ENCODE measurements at places on chromosomes 12 and 14. TPM values are rescaled to one million over a fixed set of nuclear protein-coding genes. Genes with fewer than 3 reads are reported as not detected.

DNA sequence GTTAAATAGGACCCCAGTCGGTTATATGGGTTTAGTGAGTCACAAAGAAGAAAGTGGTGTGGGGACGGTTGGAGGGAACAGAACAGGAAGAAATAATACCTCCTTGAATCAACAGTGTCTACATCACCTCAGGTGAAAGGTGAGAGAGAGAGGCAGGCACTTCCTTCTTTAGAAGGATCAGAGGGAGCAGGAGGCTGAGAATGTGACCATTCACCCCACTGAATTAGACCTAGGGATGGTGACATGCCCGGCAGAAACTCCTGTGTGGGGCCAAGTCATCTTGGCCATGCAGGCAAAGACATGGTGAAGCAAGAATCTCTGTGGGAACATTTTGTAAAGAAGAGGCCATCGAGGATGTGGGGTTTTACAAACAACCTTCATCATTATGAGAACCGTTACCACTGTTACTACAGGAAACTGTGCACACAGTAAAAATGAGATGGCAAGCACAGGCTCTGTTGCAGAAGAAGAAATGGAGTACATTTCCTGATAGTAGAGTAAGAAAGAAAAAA lies 1196.9 kb downstream of the VRK1 start:
- H3K27ac ChIP-seq, result peak overlapping the region; percentile 63
- H3K36me3 ChIP-seq, result no peaks in the 10 kb centered on the region
- H3K27me3 ChIP-seq, result no peaks in the 10 kb centered on the region
- peak overlapping the region; percentile 33 for H3K4me3 ChIP-seq

DNA sequence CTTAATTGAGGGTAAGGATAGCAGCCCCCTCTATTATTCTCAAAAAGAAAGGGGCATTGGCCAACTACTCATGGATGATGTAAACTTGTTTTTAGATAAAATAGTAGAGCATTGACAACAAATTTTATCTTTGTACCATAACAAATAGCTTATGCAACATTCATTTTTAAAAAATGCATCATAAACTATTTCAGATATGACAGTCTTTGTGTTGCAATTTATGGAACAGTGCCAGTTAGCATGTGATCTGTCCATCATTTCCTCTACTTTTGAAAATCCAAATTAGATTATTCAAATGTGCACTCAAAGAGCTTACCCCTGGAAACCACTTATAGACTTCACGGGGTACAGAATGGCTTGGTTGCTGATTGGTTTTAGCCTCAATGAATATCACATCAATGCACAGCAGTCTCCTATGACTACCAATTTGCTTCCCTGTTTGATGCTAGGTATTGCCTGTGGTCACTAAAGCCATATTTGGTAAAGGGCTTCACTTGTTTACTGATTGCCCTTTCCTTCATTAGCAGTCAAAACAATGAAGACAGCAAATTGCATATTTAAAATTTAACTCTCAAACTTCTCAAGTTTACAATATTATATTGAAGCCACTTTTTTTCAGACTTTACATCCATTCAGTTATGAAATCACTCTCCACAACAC lies 274.9 kb upstream of the MGAT4C start:
- no peaks in the 10 kb centered on the region for H3K27me3 ChIP-seq
- no peaks in the 10 kb centered on the region for H3K36me3 ChIP-seq
- H3K4me1 ChIP-seq, result no peaks in the 10 kb centered on the region
- H3K27ac ChIP-seq, result no peak overlapping the region

PLA2G1B gene
- total RNA-seq, result 1.5 TPM

GRCh38 chr12:26469421-26470180 lies 274.2 kb downstream of the SSPN start:
- no peak overlapping the region for H3K4me3 ChIP-seq
- H3K27me3 ChIP-seq, result no peaks in the 10 kb centered on the region
- H3K27ac ChIP-seq, result no peak overlapping the region
- no peaks in the 10 kb centered on the region for H3K4me1 ChIP-seq

DNA sequence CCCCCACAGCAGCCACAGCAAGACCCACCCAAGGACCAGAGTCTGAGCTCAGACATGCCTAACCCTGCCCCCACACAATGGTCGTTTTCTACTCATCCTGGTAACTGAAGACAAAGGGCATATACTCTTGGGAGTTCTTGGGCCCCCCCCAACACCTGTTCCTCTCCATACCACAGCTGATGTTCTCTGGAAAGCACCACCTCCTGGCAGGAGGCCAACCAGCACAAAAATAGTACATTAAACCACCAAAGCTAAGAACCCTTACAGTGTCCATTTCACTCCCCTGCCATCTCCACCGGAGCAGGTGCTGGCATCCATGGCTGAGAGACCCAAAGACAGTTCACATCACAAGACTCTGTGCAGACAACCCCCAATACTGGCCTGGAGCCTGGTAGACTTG lies 80.6 kb upstream of the DAAM1 start:
- no peaks in the 10 kb centered on the region for H3K4me1 ChIP-seq
- no peak overlapping the region for H3K27ac ChIP-seq
- H3K36me3 ChIP-seq, result no peaks in the 10 kb centered on the region
- no peak overlapping the region for H3K4me3 ChIP-seq
- DNase-seq, result no peak

DNA sequence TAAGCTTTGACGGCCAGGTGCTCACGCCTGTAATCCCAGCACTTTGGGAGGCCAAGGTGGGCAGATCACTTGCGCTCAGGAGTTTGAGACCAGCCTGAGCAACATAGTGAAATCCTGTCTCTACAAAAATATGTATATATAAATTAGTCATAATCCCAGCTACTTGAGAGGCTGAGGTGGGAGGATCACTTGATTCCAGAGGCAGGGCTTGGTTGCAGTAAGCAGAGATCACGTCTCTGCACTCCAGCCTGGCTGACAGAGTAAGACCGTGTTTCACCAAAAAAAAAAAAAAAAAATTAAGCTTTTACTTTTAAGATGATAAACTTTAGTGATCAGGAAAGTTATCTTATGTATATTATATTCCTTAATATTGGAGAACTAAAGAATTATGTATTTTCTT lies 18.0 kb upstream of the SNAPC1 start:
- H3K4me1 ChIP-seq, result no peaks in the 10 kb centered on the region
- no peaks in the 10 kb centered on the region for H3K27me3 ChIP-seq
- H3K36me3 ChIP-seq, result peaks cover 19% of the 10 kb centered on the region

- no peaks in the 10 kb centered on the region for H3K27me3 ChIP-seq
- no peak overlapping the region for H3K27ac ChIP-seq
- DNase-seq, result no peak
- no peak overlapping the region for H3K4me3 ChIP-seq
- no peaks in the 10 kb centered on the region for H3K4me1 ChIP-seq
- no peaks in the 10 kb centered on the region for H3K36me3 ChIP-seq
Observed at GRCh38 chr12:132452596-132453350, 37.2 kb upstream of the FBRSL1 start.

IL31 gene
- not detected for total RNA-seq

- DNase-seq, result peak; percentile 68
- H3K27ac ChIP-seq, result peak overlapping the region; percentile 71
- H3K4me1 ChIP-seq, result peaks cover 21% of the 10 kb centered on the region
- peak overlapping the region; percentile 42 for H3K4me3 ChIP-seq
Observed at GRCh38 chr12:110079477-110080400, 31.4 kb upstream of the C12orf76 start.

GRCh38 chr12:189622-189962 lies 24.4 kb downstream of the SLC6A12 start:
- no peak overlapping the region for H3K27ac ChIP-seq
- DNase-seq, result no peak
- H3K4me1 ChIP-seq, result no peaks in the 10 kb centered on the region
- no peak overlapping the region for H3K4me3 ChIP-seq

- no peaks in the 10 kb centered on the region for H3K36me3 ChIP-seq
- no peaks in the 10 kb centered on the region for H3K4me1 ChIP-seq
- no peak overlapping the region for H3K4me3 ChIP-seq
- DNase-seq, result no peak
Observed at GRCh38 chr12:27511031-27511722, 12.8 kb upstream of the PPFIBP1 start.

CYP27B1 gene
- total RNA-seq, result 1.7 TPM

DNA sequence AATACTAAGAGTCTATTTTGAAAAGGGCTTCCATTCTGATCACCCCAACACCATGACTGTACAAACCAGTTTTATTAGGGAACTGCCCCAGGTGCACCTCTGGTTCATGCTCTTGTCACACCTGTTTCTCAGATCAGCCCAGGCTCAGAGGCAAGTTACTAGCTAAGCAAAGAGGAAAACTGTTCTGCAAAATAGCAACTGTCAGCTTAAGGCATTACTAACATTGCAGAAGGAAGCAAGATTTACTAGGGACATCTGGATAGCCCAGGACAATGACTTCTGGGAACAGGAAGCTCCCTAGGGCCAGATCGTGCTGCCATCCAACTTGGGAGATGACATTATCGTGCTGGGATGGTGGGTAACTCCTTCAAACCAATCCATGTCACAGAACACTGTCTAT lies 30.1 kb downstream of the ANAPC7 start:
- no peaks in the 10 kb centered on the region for H3K27me3 ChIP-seq
- H3K4me1 ChIP-seq, result no peaks in the 10 kb centered on the region
- no peak for DNase-seq
- H3K36me3 ChIP-seq, result peaks cover 77% of the 10 kb centered on the region

CIROP gene
- total RNA-seq, result not detected

PIWIL1 gene
- total RNA-seq, result not detected

KCNC2 gene
- not detected for total RNA-seq

GRCh38 chr12:104643819-104644669 lies 187.3 kb downstream of the CHST11 start:
- H3K36me3 ChIP-seq, result no peaks in the 10 kb centered on the region
- H3K27ac ChIP-seq, result no peak overlapping the region
- H3K4me1 ChIP-seq, result peaks cover 14% of the 10 kb centered on the region
- H3K27me3 ChIP-seq, result no peaks in the 10 kb centered on the region

- H3K36me3 ChIP-seq, result no peaks in the 10 kb centered on the region
- no peak for DNase-seq
Observed at GRCh38 chr12:5459051-5459782, 27.3 kb downstream of the NTF3 start.

DNA sequence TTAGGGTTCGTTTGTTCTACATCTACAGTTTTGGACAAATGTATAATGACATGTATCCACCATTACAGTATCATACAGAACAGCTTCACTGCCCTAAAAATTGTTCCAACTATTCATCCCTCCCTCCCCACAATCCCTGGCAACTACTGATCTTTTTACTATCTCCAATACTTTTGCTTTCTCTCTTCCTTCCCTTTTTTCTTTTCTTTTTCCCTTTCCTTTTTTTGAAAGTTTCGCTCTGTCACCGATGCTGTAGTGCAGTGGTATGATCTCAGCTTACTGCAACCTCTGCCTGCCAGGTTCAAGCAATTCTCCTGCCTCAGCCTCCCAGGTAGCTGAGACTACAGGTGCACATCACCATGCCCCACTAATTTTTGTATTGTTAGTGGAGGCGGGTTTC lies 2.6 kb upstream of the ACOT4 start:
- H3K27ac ChIP-seq, result no peak overlapping the region
- no peak for DNase-seq
- H3K4me1 ChIP-seq, result no peaks in the 10 kb centered on the region
- H3K36me3 ChIP-seq, result no peaks in the 10 kb centered on the region

DNA sequence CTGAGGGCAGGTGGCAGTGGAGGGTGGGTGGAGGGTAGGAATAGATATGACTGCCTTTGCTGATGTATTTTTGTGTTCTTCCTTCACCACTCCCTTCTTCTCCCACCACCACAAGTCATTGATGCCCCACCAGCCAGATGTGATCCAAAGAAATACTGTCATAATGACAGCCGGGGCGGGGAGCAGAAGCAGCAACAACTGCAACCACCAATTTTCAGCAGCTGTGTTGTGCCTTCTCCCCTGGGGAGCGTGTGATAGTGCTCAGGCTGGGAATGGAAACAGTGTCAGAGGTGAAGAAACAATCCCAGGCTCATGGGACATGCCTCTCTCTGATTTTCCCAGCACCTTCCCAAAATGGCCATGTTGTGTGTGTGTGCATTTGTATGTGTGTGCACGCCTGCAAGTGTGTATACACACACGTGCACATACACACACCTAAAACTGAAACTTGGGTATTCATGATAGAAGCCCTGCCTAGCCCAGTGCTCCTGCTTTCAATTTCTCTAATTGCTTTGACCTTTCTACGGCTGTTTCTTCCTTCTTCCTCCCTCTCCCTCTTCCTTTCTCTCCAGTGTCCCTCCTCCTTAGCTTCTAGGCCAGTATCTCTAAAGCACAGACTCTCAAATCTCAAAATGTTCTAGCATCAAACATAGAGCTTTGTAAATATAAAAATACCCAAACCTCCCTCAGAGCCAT lies 299.2 kb upstream of the FKBP4 start:
- H3K27me3 ChIP-seq, result no peaks in the 10 kb centered on the region
- H3K4me1 ChIP-seq, result no peaks in the 10 kb centered on the region
- H3K4me3 ChIP-seq, result no peak overlapping the region
- H3K27ac ChIP-seq, result no peak overlapping the region
- DNase-seq, result no peak

DNA sequence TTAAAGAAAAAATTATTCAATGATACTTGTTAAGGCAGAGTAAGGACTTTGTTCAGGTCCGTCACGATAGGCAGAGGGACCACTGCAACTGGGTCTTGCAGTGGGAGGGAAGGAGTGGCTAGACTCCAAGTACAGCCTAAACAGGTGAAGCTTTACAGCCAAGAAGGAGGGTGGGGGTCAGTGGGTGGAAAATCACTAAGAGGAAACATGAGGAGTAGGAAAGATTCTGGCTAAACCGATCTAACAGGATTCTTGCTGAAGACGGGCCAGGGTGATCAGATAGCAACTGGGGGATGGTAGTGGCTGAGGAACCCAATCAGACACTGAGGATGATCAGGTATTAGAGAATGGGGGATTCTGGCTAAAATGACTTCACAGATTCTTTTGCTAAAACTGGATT lies 100.2 kb downstream of the TTC7B start:
- H3K27ac ChIP-seq, result no peak overlapping the region
- H3K4me3 ChIP-seq, result no peak overlapping the region
- no peaks in the 10 kb centered on the region for H3K27me3 ChIP-seq
- no peak for DNase-seq
- no peaks in the 10 kb centered on the region for H3K4me1 ChIP-seq
- no peaks in the 10 kb centered on the region for H3K36me3 ChIP-seq

DNA sequence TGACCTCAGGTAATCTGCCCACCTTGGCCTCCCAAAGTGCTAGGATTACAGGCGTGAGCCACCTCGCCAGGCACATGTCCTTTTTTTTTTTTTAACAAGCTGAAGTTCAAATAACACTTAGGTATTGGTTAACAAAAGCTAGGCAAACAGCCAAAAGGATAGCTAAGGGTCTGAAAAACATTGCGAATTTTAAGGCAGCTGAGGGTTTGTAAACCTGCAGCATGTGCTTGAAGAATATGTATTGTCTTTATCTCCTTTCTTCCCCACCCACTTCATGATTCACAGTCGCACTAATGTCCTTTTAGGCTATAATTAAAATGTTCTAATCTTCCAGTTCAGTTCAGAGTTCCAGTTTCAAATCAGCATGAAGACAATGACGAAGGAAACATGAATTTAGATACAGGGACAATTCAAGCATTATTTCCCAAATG lies 30.1 kb upstream of the CERS5 start:
- no peaks in the 10 kb centered on the region for H3K4me1 ChIP-seq
- H3K27me3 ChIP-seq, result no peaks in the 10 kb centered on the region
- H3K27ac ChIP-seq, result no peak overlapping the region
- no peak overlapping the region for H3K4me3 ChIP-seq
- peaks cover 5% of the 10 kb centered on the region for H3K36me3 ChIP-seq

GRCh38 chr14:101732118-101732517 lies 29.4 kb upstream of the PPP2R5C start:
- peak overlapping the region; percentile 82 for H3K27ac ChIP-seq
- peak overlapping the region; percentile 53 for H3K4me3 ChIP-seq
- no peaks in the 10 kb centered on the region for H3K36me3 ChIP-seq
- H3K27me3 ChIP-seq, result no peaks in the 10 kb centered on the region
- no peak for DNase-seq
- H3K4me1 ChIP-seq, result peaks cover 26% of the 10 kb centered on the region

Data from naive thymus-derived CD4-positive, alpha-beta T cell (primary cell).